Activated CD8-positive, alpha-beta T cell treated with anti-CD3 and anti-CD28 coated beads for 36 hours (primary cell): ENCODE measurements at places on chromosomes 6 and 20.

- no peak overlapping the region for H3K4me3 ChIP-seq
- no peak for DNase-seq
- H3K4me1 ChIP-seq, result peaks cover 8% of the 10 kb centered on the region
- no peaks in the 10 kb centered on the region for H3K27me3 ChIP-seq
These were observed 94.3 kb upstream of the OLIG3 start for GRCh38 chr6:137588472-137588871.

DNA sequence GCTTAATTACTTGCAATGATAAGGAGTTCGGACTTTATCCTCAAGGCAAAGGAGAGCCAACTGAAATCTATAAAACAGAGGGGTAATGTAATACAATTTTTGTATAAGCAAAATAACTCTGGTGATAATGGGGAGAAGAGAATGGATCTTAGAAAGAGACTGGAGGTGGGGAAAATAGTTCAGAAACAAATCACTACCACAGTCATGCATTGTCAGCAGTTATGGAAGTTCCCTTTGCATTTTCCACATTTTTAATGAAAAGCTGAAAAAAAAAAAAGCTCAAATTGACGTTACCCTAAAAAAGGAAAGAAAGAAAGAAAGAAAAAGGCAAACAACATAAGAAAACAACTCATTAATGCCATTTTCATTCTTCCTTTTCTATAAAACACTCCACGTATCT lies 337.6 kb upstream of the HSF2 start:
- peaks cover 2% of the 10 kb centered on the region for H3K27me3 ChIP-seq
- H3K4me1 ChIP-seq, result no peaks in the 10 kb centered on the region
- no peak for DNase-seq
- no peak overlapping the region for H3K27ac ChIP-seq

GRCh38 chr20:37904008-37904642 lies 1.2 kb downstream of the VSTM2L start:
- DNase-seq, result no peak
- H3K36me3 ChIP-seq, result no peaks in the 10 kb centered on the region
- H3K27me3 ChIP-seq, result peaks cover 58% of the 10 kb centered on the region
- H3K27ac ChIP-seq, result no peak overlapping the region
- H3K4me3 ChIP-seq, result no peak overlapping the region

DNA sequence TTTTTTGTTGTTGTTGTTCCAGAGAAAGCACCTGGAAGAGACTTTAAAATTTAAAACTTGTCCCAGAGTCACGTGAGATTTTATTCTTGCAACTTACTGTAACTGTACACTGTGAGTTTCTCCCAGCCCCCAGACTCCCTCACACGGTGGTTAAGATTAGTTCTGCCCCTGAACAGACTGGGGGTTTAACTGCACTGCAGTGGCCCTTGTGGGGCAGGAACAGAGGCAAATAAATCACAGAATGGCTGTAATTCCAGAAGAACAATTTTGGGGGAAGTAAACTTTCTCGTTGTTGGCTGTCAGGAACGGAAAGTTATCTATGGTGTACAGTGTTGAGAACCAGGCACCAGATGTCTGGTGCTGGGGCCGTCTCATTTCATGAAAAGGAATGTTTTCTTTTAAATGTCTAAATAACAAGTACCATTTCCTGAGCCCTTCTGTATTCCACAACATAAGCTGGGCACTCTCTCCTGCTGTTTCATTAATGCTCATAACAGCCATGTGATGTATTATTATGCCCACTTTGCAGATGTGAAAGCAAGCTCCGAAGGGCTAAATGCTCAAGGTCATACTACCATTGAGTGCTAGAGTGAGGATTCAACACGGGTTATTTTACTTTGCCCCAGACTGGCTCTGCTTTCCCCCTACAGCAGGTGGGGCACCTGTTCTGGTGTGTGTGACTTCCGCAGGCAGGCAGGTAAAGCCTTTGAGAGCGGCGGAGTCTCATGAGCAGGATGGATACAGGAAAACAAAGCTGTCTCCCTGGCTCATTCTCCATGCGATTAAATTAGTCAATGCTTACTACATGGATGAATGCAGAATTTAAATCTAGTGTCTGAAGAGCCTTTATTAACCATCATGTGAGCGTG lies 30.5 kb downstream of the CNKSR3 start:
- DNase-seq, result no peak
- no peaks in the 10 kb centered on the region for H3K4me1 ChIP-seq
- no peak overlapping the region for H3K27ac ChIP-seq

- H3K27ac ChIP-seq, result no peak overlapping the region
- DNase-seq, result peak; percentile 18
- no peaks in the 10 kb centered on the region for H3K27me3 ChIP-seq
- no peak overlapping the region for H3K4me3 ChIP-seq
These were observed 22.7 kb downstream of the PMEPA1 start for GRCh38 chr20:57686931-57687652.

DNA sequence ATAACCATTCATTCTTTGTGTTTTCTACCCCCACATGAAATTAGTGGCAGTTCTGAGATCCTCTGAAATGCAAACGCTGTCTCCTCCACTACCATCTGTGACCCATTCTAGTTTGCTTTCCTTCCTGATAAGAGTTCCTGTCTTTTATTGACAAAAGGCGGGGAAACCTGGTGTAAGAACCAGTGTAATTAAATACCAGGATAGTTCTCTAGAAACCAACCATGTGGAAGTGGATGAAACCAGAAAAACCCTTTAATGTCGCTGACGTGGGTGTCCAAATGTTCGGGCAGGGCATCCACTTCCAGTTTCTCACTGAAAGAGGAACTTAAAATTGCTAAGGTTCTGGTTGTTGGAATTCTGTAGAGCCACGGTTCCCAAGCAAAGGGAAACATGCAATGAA lies 79.1 kb downstream of the TNFRSF21 start:
- no peak overlapping the region for H3K27ac ChIP-seq
- no peaks in the 10 kb centered on the region for H3K27me3 ChIP-seq
- no peak for DNase-seq
- no peaks in the 10 kb centered on the region for H3K4me1 ChIP-seq

GRCh38 chr6:52482903-52483670 lies 62.9 kb downstream of the EFHC1 start:
- H3K4me1 ChIP-seq, result no peaks in the 10 kb centered on the region
- DNase-seq, result no peak
- H3K27me3 ChIP-seq, result no peaks in the 10 kb centered on the region

GRCh38 chr20:50467718-50468356 lies 42.3 kb upstream of the PTPN1 start:
- no peak overlapping the region for H3K27ac ChIP-seq
- no peaks in the 10 kb centered on the region for H3K36me3 ChIP-seq
- H3K4me1 ChIP-seq, result peaks cover 8% of the 10 kb centered on the region
- DNase-seq, result peak; percentile 57
- H3K27me3 ChIP-seq, result peaks cover 1% of the 10 kb centered on the region

DNA sequence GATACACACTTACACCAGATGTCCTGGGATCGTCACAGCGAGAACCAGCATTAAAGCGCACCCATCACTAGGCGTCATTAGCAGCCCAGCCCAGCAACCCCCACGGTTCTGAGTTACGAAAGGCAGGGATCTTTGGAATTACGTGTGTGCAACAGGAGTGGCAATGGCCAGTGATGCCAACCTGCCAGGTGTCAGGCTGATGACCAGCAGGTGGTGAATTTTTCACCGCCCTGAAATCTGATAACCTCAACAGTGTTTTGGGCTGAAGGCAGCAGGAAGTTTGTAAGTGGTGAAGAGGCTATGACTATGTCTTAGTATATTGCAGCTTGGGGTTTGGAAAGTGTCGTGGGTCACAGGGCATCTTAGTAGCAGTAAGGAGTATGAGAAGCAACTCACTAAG lies 166.1 kb downstream of the TMEM242 start:
- peaks cover 8% of the 10 kb centered on the region for H3K36me3 ChIP-seq
- no peak overlapping the region for H3K27ac ChIP-seq
- no peaks in the 10 kb centered on the region for H3K27me3 ChIP-seq
- no peak overlapping the region for H3K4me3 ChIP-seq

GRCh38 chr20:12414446-12415274 lies 497.0 kb downstream of the BTBD3 start:
- no peak for DNase-seq
- H3K4me1 ChIP-seq, result no peaks in the 10 kb centered on the region
- no peak overlapping the region for H3K4me3 ChIP-seq

DNA sequence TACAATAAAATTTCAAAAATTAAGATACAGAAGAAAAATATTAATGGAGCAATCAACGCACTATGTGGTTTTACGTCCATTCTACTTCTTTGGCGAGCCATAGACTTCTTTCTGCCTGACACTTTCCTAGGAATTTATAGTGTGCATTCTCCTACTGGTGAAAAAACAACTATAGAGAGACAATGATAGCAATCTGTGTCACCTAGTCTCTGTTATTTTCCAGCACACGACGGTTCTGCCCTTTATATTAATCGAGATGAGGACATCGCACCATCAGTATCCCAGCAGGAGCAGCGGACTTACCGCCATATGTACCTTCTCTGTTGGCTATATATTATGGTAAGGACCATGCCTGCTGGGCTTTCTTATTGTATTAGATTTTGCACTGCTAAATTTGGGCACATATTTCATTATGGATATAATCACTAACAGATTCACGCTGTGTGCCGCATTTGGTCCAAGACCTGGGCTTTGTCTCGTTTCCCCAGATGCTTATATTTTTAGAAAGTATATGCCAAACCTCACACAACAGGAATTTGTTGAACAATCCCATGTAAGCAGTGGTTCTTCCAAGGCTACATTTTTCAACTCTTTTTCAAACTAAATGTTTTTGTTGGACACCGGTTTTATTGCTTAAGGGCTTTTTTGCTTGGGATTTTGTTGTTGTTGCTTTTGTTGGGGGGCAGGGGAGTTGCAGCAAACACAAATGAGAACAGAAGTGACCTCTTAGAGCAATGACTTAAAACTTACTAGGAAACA lies 166.4 kb downstream of the ADAT2 start:
- H3K27me3 ChIP-seq, result no peaks in the 10 kb centered on the region
- DNase-seq, result no peak
- no peaks in the 10 kb centered on the region for H3K36me3 ChIP-seq
- no peak overlapping the region for H3K4me3 ChIP-seq
- H3K4me1 ChIP-seq, result no peaks in the 10 kb centered on the region

- no peak overlapping the region for H3K27ac ChIP-seq
- H3K36me3 ChIP-seq, result no peaks in the 10 kb centered on the region
- H3K4me3 ChIP-seq, result no peak overlapping the region
- no peaks in the 10 kb centered on the region for H3K4me1 ChIP-seq
These were observed 9.0 kb downstream of the OR2B6 start for GRCh38 chr6:27966044-27966443.

GRCh38 chr20:2932498-2932897 lies 59.2 kb downstream of the PTPRA start:
- no peak overlapping the region for H3K27ac ChIP-seq
- no peak overlapping the region for H3K4me3 ChIP-seq
- H3K36me3 ChIP-seq, result peaks cover 6% of the 10 kb centered on the region
- H3K27me3 ChIP-seq, result no peaks in the 10 kb centered on the region
- no peaks in the 10 kb centered on the region for H3K4me1 ChIP-seq

GRCh38 chr6:170147832-170148708 lies 142.8 kb downstream of the DLL1 start:
- H3K4me1 ChIP-seq, result peaks cover 59% of the 10 kb centered on the region
- peak overlapping the region; percentile 95 for H3K27ac ChIP-seq
- DNase-seq, result peak; percentile 91
- peaks cover 13% of the 10 kb centered on the region for H3K36me3 ChIP-seq
- H3K4me3 ChIP-seq, result peak overlapping the region; percentile 61

DNA sequence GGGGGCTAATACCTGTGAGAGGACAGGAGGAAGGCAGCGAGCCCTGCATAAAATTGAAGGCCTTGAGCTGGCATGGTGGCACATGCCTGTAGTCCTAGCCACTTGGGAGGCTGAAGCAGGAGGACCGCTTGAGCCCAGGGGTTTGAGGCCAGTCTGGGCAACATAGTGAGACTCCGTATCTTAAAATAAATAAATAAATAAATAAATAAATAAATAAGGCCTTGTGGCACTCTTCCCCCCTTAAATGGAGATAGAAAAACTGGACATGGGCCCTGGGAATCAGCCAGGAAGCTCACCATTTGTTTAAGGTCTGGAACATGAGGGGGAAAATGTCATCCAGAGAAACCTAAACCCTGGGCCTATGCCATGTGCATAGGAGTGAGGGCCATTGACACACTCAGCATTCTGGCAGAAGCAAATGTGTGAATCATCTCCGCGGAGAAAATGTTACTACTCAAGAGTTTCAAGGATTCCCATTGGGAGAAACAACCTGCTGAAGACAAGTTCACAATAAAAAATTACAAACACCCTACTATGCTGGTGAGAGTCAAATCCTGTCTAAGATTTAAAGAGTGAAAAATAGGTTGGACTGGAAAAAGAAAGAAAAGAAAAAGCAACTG lies 51.9 kb upstream of the UBR2 start:
- H3K27me3 ChIP-seq, result no peaks in the 10 kb centered on the region
- H3K27ac ChIP-seq, result no peak overlapping the region
- H3K36me3 ChIP-seq, result no peaks in the 10 kb centered on the region
- H3K4me1 ChIP-seq, result no peaks in the 10 kb centered on the region

GRCh38 chr20:25539742-25540672 lies 45.3 kb downstream of the NINL start:
- H3K27me3 ChIP-seq, result no peaks in the 10 kb centered on the region
- no peaks in the 10 kb centered on the region for H3K36me3 ChIP-seq
- no peak overlapping the region for H3K27ac ChIP-seq
- H3K4me3 ChIP-seq, result no peak overlapping the region

DNA sequence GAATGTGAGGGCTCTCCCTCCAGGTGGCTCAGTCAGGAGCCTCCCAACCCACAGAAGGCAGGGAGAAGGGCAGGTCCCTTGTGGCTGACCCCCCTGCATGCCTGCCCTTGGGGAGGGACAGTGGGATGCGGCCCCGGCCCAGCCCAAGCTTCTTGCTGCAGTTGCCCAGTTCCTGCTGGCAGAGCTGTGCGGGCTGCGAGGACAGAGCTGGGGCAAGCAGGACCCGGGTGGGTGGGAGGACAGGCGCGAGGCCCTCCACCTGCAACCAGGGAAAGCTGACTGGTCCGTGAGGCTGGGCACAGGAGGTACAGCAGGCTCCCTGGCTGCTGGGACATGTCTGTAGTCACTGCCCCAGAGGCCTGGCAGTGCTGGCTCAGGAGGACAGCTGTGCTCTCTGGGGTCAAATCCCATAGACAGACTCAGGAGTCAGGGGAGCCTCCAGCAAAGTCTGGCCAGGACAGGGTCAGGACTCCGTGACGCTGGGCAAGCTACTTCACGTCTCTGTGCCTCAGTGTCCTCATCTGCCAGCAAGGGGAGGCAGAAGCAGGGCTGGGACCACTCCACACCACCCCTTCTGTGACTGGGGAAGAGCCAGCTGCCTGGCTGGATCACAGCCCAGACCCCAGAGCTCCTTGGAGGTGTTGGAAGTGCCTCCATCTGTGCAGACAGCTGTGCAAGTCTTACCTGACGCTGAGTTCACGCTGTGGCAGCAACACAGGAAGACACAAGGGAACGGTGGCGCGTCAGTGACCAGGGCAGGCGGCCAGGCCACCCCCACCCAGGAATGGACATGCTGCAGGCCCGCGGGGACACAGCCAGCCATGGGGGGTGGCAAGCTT lies 13.0 kb downstream of the UCKL1 start:
- H3K27ac ChIP-seq, result no peak overlapping the region
- DNase-seq, result no peak
- H3K36me3 ChIP-seq, result peaks cover 10% of the 10 kb centered on the region
- H3K4me3 ChIP-seq, result no peak overlapping the region
- H3K27me3 ChIP-seq, result no peaks in the 10 kb centered on the region
- peaks cover 25% of the 10 kb centered on the region for H3K4me1 ChIP-seq
